ENCODE measurements at places on chromosomes 5 and 9. TPM values are rescaled to one million over a fixed set of nuclear protein-coding genes. Genes with fewer than 3 reads are reported as not detected.

DNA sequence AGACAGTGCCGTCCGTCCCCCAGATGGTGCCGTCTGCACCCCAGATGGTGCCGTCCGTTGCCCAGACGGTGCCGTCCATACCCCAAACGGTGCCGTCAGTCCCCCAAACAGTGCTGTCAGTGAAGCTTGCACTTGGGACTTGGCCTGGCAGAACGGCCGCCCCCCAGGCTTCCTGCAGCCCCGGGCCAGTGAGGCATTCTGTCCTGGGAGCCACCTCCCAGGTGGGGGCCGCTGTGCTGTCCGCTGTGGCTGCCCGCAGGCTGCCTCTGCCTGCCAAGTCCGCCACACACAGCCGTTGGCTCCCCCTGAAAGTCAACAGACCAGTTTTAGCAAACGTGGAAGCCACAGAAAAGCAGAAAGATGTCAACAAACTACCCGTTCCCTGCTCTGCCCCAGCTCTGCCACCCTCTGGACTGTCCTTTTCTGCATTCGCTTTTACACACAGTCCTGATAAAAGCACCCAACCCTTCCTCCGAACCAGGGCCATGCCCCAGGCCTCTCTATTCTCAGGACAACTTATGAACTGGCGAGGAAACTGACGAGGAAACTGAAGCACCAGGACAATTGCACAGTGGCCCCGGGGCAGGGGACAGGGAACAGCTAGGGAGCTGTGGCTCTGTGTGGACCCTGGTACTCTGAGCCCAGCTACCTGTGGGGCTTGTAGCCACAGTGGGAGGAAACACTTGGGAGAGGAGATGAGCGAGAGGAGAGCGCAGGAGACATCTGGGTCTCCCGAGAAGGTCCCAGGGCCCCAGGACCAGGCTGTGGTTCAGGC, 39.6 kb upstream of the RXRA start:
- no peaks in the 10 kb centered on the region for H3K36me3 ChIP-seq
- no peak overlapping the region for H3K27ac ChIP-seq
- no peak overlapping the region for H3K4me3 ChIP-seq
- H3K27me3 ChIP-seq, result no peaks in the 10 kb centered on the region

DNA sequence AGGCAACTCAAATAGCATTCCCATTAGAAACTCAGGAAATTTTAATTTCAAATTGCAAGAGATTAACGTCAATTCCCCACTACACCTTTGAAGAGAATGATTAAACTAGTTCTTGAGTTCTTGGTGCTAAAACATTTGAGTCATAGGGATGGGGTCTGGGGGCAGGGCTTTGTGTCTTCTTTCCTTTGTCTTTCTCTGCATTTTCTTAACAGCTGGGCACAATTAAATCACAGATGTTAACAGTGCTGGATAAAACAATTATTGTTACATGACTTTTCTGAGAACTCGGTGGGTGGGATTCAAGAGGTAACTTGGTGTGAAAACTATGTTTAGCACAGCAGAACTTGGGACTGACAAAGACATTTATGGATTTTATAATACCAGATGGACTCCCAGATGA, 351.9 kb upstream of the TNC start:
- DNase-seq, result no peak
- H3K4me1 ChIP-seq, result no peaks in the 10 kb centered on the region
- no peak overlapping the region for H3K27ac ChIP-seq
- H3K27me3 ChIP-seq, result no peaks in the 10 kb centered on the region

DNA sequence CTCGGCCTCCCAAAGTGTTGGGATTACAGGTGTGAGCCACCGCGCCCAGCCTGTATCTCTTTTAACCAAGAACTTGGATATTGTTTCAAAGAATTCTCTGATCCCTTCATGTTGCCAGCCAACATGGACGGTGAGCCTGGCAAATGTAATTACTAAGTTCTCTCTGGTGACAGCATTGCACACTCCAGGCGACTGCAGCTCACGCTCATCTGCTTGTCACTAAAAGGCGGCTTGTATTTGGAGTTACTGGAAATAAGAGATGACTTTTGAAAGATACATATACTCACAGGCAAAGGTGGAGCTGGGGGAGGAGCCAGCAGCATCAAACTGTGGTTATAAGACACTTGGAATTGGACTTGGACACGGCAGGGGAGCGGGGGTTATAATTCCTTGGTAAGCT, 172.3 kb downstream of the SLIT3 start:
- no peak for DNase-seq
- no peak overlapping the region for H3K27ac ChIP-seq
- no peak overlapping the region for H3K4me3 ChIP-seq
- H3K4me1 ChIP-seq, result no peaks in the 10 kb centered on the region
- no peaks in the 10 kb centered on the region for H3K27me3 ChIP-seq

GRCh38 chr5:142478113-142478512, 153.3 kb upstream of the SPRY4 start:
- DNase-seq, result no peak
- no peak overlapping the region for H3K4me3 ChIP-seq
- no peaks in the 10 kb centered on the region for H3K4me1 ChIP-seq
- H3K27me3 ChIP-seq, result no peaks in the 10 kb centered on the region
- no peaks in the 10 kb centered on the region for H3K36me3 ChIP-seq

DNA sequence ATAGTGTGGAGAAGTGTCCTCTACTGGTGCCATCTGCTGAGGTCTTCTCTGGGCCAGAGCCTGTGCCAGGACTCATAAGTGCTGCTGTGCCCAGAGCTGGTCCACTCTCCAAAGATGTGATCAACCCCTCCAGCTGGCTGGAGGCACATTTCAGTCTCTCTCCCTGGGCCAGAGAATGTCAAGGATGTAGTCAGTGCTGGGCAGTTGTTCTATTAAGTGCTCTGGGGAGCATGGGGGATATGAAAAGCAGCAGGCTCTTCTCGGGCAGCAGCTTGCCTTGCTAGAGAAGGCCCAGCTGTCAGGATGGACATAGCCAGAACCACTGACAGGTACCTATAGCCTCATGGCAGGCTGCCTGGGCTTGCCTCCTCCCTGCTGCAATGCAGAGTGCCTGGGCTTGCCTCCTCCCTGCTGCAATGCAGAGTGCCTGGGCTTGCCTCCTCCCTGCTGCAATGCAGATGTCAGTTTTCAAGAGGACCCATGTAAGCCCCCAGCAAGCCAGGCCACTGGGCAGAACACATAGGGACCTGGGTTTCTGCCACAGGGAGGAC, 157.2 kb upstream of the PANK3 start:
- no peak overlapping the region for H3K27ac ChIP-seq
- DNase-seq, result peak; percentile 59
- no peak overlapping the region for H3K4me3 ChIP-seq
- no peaks in the 10 kb centered on the region for H3K4me1 ChIP-seq

Gene ACOT12
- total RNA-seq, result not detected

Gene ITGA1
- 87.5 TPM for total RNA-seq

Measured in left lung (tissue), 14 donors.